ENCODE measurements at places on chromosomes 1 and 21.

- DNase-seq: no peak
These were observed 2.9 kb upstream of the OBSCN start for GRCh38 chr1:228204958-228205357.

- no peak for DNase-seq
These were observed 2.6 kb downstream of the PRDM2 start for GRCh38 chr1:13702425-13703127.

- no peak for DNase-seq
These were observed 222.5 kb downstream of the RPS6KC1 start for GRCh38 chr1:213273546-213273945.

DNA sequence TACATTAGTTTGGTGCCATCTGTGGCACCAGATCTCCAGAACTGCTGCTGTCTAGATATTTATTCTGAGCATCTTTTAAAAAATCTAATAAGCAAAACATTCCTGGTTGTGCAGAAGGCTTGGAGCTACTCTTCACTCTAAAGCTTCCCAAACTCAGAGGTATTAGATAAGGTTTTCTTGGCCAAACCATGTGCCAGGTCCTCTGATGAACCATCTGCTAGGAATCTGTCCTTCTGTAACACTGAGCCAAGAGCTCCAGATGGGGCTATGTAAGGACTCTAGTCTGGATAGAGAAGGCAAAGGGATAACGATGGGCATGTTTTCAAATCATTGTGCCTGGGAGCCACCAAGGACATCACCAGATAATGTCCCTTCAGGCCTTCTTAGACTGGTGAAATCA lies 410.6 kb downstream of the NTNG1 start:
- no peak for DNase-seq

DNA sequence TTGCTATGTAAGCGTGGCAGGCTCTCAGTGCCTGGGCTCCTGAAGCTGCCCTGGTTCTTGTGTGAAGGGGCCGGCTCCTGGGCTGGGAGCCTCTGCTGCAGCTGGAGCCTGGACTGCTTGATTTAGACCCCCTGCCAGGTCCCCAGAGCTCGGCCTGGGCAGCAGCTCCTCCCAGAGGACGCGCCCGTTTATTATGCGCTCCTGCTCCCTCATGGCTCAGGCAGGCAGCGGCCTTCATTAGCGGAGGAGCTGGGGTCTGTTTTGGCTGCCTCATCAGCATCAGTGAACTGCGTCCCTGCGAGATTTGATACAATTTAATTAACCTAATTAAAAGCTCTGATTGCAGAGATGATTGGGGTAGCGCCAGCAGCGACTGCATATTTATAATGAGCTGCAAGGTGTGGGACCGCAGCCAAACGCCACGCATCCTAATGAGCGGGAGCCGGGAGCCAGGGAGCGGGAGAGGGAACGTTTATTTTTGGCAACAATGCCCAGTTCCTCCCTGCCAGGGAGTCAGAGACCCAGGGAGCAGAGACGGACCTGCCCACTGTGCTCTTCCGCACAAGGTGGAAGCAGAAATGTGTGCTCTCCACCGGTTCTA lies 16.6 kb downstream of the UTP11 start:
- no peak for DNase-seq

DNA sequence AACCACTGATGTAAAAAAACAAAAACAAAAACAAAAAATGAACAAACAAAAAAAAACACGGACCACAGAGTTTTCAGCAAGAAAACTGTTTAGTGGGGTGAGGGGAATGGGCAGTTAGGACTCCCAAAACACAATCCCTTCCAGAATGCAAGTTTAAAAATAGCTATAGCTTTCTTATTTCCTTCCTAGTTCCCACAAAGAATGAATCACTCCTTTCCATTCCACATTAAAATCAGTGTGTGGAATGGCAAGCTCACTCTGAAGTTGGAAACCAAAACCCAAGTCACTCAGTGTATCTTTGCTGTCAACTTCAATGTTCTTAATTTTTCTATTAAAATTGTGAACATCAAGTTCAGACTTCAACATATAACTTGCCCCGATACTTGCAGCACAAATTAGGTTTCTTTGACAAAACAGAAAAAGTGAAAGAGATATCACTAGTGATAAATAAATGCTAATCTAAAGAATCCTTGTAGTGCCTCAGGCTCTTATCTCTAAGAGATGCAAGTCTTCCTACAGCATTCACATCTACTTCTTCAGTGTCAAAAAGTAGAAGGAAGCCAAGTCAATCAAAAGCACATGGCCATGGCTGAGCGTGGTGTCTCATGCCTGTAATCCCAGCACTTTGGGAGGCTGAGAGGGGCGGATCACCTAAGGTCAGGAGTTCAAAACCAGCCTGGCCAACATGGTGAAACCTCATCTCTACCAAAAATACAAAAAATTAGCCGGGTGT lies 45.5 kb downstream of the TOR3A start:
- DNase-seq: no peak

- no peak for DNase-seq
These were observed 128.9 kb downstream of the SIK1 start for GRCh38 chr21:43297989-43298388.

DNA sequence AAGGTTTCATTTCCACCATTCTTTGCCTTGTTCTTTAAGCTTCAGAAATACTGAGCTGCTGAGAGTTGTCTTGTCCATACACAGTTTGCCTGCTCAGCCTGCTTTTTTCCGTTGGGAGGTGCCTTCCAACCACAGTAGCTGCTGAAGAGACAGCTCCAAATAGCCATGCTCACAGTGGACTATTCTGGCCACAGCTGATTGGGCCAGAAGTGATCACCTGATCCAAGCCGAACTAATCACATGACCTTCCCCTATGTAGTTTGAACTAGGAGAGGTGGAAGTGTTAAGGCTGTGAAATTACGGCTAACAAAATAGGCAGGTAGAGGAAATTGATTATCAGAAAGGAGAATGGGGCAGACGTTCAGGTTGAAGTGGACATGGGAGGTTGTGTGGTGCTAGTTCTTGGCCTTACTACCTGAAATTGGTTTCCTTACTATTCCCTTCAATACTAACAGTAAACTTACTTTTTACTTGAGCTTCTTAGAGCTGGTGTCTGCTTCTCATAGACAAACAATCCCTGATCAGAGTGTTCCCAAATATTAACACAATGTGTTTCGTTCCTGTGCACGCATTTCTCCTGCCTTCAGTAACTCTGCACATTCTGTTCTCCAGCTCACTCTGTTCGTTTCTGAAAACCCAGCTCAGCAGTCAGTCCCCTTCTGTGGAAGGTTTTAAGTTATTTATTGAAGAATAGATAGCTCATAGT lies 136.1 kb downstream of the RWDD3 start:
- no peak for DNase-seq

DNA sequence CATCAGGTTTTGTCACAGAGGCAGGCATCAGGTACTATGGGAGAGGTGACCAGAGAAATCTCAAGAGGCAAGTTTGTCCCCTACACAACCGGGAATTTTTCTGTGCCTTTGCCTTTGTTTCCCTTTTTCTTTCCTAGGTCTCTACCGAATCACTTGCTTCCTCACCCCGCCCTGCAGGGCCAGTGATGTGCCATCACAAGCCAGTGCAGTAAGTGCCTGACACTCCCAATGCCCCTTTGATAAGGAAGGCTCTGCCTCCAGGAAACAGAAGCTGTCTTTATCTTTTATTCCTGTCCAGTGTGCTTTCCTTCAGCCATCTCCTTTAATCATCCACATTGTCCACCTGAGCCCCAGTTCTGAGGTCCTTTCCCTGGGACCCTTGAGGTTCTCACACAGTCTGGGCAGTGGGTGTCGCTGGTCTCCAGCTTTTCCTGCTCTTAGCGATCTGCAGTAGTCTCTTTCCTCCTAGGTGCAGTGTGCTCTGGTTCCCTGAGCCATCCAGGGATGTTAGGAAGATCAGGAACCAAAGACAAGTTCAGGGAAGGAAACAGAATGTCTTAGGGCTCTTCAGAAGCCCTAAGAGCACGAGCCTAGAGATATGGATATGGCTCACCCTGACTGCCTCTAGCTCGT lies 36.6 kb downstream of the GJA5 start:
- DNase-seq: no peak

- no peak for DNase-seq
These were observed 80.0 kb downstream of the DESI2 start for GRCh38 chr1:244732851-244733450.

- DNase-seq: no peak
These were observed 1.8 kb downstream of the TMEM81 start for GRCh38 chr1:205082431-205082830.

- no peak for DNase-seq
These were observed 32.6 kb upstream of the LEPR start for GRCh38 chr1:65387821-65388220.

DNA sequence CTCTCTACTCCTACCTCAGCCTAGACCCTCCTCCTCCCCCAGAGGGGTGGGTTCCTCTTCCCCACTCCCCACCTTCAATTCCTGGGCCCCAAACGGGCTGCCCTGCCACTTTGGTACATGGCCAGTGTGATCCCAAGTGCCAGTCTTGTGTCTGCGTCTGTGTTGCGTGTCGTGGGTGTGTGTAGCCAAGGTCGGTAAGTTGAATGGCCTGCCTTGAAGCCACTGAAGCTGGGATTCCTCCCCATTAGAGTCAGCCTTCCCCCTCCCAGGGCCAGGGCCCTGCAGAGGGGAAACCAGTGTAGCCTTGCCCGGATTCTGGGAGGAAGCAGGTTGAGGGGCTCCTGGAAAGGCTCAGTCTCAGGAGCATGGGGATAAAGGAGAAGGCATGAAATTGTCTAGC lies 21.6 kb upstream of the VPS13D start:
- DNase-seq: no peak

- no peak for DNase-seq
These were observed 2.3 kb downstream of the SLC37A1 start for GRCh38 chr21:42515708-42516502.

DNA sequence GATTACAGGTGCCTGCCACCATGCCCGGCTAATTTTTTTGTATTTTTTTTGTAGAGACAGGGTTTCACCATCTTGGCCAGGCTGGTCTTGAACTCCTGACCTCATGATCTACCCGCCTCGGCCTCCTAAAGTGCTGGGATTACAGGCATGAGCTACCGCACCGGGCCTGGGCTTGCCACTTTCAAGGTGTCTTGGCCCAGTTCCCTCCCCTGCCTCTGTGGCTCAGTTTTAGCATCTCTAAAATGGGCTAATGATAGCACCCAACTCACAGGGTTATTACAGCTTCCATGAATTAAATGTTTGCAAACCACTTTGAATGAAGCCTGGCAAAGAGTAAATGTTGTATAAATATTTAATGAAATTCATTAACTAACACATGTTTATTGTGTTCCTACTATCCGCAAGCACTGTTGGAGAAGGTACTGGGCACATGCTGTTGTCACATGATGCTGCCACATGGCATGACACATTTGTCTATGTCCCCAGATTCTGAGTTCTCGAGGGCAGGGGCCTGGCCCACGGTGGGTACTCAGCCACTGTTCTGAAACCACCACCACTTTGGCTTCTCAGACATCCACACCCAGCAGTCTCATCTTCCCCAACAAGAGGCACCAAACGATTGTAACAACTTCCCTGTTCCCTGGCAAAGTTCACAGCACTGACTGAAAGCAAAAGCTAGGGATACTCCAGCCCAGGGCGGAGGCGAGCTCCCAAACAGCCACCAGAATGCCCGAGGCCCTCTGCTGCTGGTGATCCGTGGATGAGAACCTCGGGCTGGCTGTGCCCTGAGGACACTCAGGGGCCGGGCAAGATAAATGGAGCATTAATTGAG lies 9.7 kb downstream of the IFFO2 start:
- no peak for DNase-seq

- no peak for DNase-seq
These were observed 40.0 kb downstream of the EPHB2 start for GRCh38 chr1:22750685-22751051.

- no peak for DNase-seq
These were observed 911.7 kb upstream of the NCAM2 start for GRCh38 chr21:20086508-20086907.

DNA sequence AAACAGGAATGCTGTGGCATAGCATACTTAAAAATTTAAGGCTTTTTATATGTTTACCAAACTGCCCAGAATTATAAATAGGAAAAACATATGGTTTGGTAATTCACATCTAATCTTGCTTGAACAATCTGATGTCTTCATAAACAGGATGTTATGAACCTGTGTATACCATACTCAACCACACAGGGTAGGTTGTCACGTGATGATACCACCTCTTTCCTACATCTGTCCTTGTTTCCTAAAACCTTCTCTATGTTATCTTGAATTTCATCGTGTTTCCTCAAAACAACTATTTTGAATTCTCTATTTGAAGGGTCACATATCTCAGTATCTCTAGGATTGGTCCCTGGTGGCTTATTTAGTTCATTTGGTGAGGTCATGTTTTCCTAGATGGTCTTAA lies 631.0 kb upstream of the PKN2 start:
- DNase-seq: no peak

DNA sequence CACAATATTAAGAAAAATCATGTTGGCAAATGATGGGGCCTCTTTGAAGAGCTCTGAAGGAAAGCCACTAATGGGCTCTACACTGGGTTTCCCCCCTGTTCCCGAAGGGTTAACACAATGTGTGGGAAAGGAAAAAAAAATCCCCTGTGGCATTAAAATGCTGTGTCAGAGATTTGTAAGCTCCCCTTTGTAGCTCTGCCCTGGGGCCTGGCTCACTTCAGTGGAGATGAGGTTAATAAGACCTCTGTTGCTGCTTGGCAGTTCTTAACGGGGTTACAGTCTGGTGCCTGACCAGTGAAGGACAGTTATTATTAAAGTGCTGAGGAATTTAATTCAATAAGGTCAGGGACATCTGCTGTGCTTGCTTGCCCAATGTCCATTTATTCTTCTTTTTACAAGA lies 129.7 kb upstream of the UBE2U start:
- DNase-seq: no peak

DNA sequence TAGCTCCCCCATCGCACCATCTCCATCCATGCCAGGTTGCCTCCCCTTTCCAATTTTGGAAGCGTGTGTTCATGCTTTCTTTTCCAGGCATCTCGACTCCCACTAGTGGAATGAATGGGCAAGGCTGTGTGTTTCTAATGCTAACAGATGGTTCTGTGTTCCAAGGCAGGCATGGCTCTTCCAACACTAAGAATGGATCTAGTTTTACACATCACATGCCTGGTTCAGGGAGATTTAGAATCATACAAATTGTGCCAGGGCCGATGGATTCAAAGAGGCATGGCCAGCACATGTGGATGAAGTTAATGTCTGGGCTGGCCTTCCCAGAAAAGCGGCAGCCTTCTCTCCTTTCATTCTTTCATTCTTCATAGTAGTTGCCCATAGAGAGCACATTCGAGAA lies 438.7 kb downstream of the PRDM2 start:
- DNase-seq: no peak

GRCh38 chr1:25435397-25436108 lies 4.9 kb downstream of the MACO1 start:
- no peak for DNase-seq

GRCh38 chr1:165893507-165893906 lies 66.1 kb downstream of the UCK2 start:
- no peak for DNase-seq

GRCh38 chr1:3668585-3669300 lies 16.4 kb downstream of the TP73 start:
- no peak for DNase-seq

DNA sequence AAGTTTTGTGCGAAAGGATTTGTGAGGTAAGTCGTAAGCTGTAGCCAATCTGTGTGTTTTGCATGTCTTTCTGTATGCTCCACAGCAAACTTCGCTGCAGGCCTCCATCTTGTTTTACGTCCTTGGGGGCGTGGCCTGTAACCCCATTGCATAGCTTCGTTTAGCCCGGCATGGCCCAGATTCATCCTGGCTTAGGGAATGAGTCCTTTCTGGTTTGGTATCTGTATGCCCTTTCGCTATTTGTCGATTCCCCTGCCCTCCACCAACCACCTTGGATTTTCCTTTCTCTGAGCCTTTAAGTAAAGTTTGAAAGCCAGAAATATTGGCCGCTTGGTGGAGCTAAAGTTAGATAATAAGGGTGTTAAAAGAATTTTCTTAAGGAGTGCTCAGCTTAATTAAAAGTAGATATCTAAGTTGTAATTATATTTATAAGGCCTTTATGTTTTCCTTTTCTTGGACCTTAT lies 1.1 kb downstream of the THEM4 start:
- DNase-seq: no peak

Measured in stimulated activated CD4-positive, alpha-beta T cell treated with anti-CD3 and anti-CD28 coated beads, Interleukin-12 subunit alpha, Interleukin-12 subunit beta, amount 100 ng/mL, for 24 hours (primary cell).